MCF 10A (cell line): ENCODE measurements at places on chromosomes 16 and 17. TPM values are rescaled to one million over a fixed set of nuclear protein-coding genes. Genes with fewer than 3 reads are reported as not detected.

GRCh38 chr17:51748749-51749604 is 409.5 kb downstream of the CA10 start:
- peaks cover 15% of the 10 kb centered on the region for H3K4me1 ChIP-seq
- H3K27ac ChIP-seq, result no peak overlapping the region
- no peak overlapping the region for H3K4me3 ChIP-seq
- H3K36me3 ChIP-seq, result no peaks in the 10 kb centered on the region
- no peak for DNase-seq

DNA sequence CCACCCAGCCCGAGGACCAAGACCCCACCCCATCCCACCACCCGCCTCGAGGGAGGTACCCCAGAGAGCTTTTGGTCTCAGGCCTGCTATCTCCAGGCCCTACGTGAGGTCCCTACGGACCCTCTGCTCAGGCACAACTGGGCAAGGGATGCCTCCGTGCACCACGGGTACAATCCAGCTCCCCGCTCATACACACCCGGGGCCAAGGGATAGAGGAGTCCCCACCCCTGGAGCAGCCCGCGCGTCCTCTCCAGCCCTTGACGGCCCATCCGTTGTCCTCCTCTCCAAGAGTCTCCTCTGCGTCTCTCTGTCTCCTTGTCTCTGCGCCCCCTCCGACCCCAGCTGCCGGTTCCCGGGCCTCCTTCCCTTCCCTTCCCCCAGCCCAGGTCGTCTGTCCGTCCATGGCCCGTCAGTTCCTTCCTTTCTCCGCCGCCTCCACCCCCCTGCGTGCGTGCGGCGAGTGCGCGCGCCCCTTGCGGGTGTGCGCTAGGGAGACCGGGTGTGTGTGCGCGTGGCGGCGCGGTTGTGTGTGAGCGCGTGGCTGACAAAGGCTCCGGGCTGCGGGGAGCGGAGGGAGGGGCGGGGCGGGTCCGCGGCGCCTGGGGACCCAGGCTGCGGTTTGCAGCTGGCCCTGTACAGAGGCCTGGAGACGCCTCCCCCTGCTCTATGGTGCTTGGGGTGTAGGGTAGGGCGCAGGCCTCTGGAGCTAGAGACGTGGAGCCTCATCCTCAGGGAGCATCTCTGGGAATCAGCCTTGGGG is 930 bp downstream of the SPNS2 start:
- H3K36me3 ChIP-seq, result peaks cover 5% of the 10 kb centered on the region
- DNase-seq, result no peak
- peaks cover 7% of the 10 kb centered on the region for H3K4me1 ChIP-seq
- no peak overlapping the region for H3K4me3 ChIP-seq

DNA sequence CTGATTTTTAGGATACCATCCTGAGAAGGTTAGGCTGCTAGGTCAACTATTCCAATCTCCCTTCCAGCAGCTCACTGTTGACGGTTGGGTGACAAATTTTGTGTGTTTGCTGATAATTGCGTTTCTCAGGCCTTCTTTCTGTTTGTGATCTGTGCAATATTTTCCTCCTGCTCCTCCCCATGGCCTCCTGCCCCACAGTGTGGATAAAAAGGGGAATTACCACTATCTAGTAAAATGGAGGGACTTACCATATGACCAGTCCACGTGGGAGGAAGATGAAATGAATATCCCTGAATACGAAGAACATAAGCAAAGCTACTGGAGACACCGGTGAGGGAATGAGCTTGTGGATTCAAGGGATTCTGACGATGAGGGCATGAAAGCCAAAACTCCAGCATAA is 9.2 kb downstream of the CHD3 start:
- H3K27me3 ChIP-seq, result no peaks in the 10 kb centered on the region
- no peak overlapping the region for H3K27ac ChIP-seq
- peak; percentile 51 for DNase-seq
- H3K4me3 ChIP-seq, result no peak overlapping the region

GRCh38 chr16:23469814-23470213 is 16.8 kb upstream of the COG7 start:
- peak; percentile 84 for DNase-seq
- peak overlapping the region; percentile 28 for H3K27ac ChIP-seq

- no peak overlapping the region for H3K4me3 ChIP-seq
- no peak overlapping the region for H3K27ac ChIP-seq
- DNase-seq, result no peak
- H3K4me1 ChIP-seq, result no peaks in the 10 kb centered on the region
- peaks cover 55% of the 10 kb centered on the region for H3K36me3 ChIP-seq
Measured at GRCh38 chr17:81263371-81264181, 24.5 kb downstream of the NDUFAF8 start.

DNA sequence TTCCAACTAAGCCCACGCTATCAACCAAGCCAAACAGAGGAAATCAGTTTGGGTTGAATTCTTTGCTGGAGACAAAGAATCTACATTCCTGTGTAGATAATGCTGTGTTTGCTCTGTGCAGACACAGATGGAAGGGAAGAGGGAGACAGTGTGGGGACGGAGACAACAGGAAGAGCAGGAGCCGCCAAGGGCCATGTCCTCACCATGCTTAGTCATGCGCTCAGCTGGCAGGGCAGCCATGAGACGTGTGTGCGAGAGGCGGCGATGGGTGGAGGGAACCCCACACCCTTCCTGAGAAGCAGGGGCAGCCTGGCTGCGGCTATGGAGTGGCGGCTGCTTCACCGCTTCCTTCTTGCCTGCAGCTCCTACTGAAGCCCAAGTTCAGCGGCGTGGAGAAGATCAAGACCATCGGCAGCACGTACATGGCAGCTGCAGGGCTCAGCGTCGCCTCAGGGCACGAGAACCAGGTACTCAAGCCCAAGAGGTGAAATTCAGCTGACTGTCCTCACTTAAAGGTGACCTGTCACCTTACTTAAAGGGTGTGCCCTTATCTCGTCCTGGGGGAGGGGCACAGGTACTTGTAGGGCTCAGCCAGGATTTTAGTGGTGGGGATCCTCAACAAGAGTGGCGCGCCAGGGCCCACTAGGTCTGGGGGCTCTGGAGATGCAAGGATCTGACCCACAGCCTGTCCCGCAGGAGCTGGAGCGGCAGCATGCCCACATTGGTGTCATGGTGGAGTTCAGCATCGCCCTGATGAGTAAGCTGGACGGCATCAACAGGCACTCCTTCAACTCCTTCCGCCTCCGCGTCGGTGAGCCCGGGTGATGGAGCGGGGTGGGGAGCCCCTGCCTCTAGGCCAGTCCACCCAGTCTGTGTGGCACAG is 47.5 kb downstream of the ADCY7 start:
- H3K27me3 ChIP-seq, result no peaks in the 10 kb centered on the region
- peaks cover 7% of the 10 kb centered on the region for H3K4me1 ChIP-seq
- H3K27ac ChIP-seq, result no peak overlapping the region
- no peak for DNase-seq
- no peak overlapping the region for H3K4me3 ChIP-seq

Gene CCL8
- not detected in 2 replicates for total RNA-seq

DNA sequence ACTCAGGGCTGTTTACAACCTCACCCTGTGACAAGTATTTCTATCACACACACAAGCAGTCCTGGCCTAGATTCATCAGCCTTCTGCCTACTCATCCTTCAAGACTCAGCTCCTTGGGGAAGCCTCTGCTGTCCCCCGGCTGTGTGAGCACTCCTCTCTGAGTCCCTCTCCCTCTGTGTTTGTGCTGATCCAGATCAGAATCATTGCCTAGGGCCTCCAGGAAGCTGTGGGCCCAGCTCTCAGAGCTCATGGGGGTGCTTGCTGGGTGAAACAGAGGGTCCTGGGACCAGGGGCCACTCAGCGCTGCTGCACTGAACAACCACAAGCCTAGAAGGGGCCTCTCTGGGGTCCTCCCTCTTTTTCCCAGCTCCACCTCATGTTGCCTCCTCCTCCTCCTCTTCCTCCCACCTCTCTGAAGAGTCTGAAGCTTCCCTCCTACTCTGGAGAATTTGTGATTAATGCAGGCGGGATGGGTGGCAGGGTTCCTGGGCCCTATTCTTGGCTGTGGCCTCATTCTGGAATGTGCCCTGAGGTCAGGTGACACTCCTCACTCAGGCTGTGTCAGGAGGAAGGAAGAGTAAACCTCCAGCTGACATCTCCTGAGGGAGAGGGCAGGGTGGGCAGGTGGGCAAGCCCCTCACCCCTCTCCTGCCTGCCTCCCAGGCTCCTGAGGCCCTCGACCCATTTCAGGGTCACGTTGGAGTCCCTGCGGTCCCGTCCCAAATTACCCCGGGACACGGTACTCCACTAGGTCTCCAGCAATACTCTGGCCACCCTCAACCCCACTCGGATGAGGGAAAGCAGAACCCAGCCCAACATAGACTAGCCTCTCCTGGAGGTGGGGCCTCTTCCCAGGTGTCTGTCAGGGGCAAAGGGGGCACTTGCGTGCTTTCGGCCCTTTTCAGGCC is 10.1 kb downstream of the WFIKKN2 start:
- H3K4me3 ChIP-seq, result no peak overlapping the region
- no peak overlapping the region for H3K27ac ChIP-seq
- peaks cover 14% of the 10 kb centered on the region for H3K4me1 ChIP-seq
- H3K27me3 ChIP-seq, result no peaks in the 10 kb centered on the region

Gene TMC7
- total RNA-seq, result 4.1 and 6.0 TPM in 2 replicates

DNA sequence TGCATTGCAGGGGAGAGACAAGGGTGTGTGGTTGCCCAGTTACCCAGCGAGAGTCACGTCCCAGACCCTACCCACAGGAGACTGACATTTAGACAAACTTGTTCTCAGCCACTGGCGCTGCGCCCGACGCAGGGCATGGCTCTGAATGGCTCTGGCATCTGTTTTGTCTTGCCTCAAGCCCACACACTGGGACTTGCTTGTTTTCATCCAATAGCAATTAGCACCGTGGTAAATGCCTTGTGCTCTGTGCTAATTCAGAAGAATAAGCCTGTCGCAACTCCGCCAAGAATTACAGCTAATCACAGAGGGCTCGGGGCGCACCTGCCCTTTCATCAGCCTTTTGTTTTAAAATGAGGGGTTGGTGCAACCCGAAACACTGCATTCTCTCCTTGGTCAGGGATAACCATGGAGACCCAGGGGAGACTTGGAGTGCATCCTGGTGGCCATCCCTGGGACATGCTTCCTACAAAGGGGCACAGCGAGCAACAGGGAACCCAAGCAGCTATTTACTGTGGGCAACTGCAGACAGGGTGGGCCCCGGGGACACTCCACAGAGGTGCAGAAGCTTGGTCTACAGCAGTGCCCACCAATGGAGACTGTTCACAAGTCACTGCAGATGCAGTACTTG is 220.6 kb upstream of the ZFHX3 start:
- no peaks in the 10 kb centered on the region for H3K4me1 ChIP-seq
- no peak overlapping the region for H3K27ac ChIP-seq
- peaks cover 90% of the 10 kb centered on the region for H3K27me3 ChIP-seq
- H3K36me3 ChIP-seq, result no peaks in the 10 kb centered on the region
- H3K4me3 ChIP-seq, result no peak overlapping the region
- DNase-seq, result peak; percentile 16

Gene KRT39
- not detected in 2 replicates for total RNA-seq

GRCh38 chr17:65537845-65538674 is 23.4 kb downstream of the AXIN2 start:
- H3K27ac ChIP-seq, result no peak overlapping the region
- no peaks in the 10 kb centered on the region for H3K36me3 ChIP-seq
- H3K4me1 ChIP-seq, result no peaks in the 10 kb centered on the region

Gene CSH1
- total RNA-seq, result not detected in 2 replicates

- H3K4me1 ChIP-seq, result peaks cover 49% of the 10 kb centered on the region
- peak; percentile 98 for DNase-seq
- no peaks in the 10 kb centered on the region for H3K27me3 ChIP-seq
- peak overlapping the region; percentile 6 for H3K27ac ChIP-seq
- peak overlapping the region; percentile 60 for H3K4me3 ChIP-seq
- H3K36me3 ChIP-seq, result peaks cover 4% of the 10 kb centered on the region
Measured at GRCh38 chr17:80791758-80792284, 199.8 kb upstream of the CHMP6 start.

DNA sequence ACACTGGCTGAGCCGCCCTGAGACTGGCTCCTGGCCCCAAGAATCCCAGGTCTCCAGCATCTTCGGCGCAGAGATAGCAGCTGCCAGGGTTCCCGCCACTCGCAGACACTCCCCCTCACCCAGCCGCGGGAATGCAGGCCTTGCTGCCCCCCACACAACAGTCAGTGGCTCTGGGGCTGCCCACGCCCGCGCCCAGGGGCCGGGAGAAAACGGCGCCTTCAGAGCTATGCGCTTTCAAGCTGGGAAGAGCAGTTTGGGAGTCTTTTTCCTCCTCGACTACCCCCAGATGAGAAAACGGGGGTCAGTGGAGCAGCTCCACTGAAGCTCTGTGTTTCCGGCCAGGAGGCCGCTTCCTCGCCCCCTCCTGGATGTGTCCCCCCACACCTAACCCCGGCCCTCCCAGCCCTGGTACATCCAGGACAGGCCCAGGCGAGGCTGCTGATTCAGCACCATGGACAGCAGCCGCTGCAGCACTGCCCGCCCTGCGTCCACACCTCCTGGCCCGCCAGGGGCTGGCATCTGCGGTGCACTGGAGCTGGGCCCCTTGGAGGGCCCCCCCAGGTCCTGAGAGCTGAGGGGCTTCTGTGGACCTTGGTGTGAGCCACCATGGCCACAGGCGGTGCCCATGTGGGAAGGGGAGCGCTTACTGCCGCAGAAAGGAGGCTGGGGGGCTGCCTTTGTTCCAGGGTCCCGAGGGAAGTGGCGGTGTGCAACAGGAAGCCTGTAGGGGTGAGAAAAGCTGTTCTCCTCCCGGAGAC is 35.7 kb downstream of the CACNA1H start:
- H3K4me1 ChIP-seq, result no peaks in the 10 kb centered on the region
- no peak overlapping the region for H3K4me3 ChIP-seq

- no peaks in the 10 kb centered on the region for H3K27me3 ChIP-seq
- peaks cover 72% of the 10 kb centered on the region for H3K36me3 ChIP-seq
- DNase-seq, result no peak
Measured at GRCh38 chr17:2292100-2292499, 11.5 kb downstream of the SMG6 start.

Gene BORCS6
- total RNA-seq, result 3.9 and 4.4 TPM in 2 replicates

Gene KRT16
- total RNA-seq, result 74.5 and 109 TPM in 2 replicates

Gene CHD9NB
- total RNA-seq, result 2.4 and 2.9 TPM in 2 replicates

Gene TMEM220
- 0.96 and 1.1 TPM in 2 replicates for total RNA-seq

Gene JPH3
- total RNA-seq, result not detected in 2 replicates

Gene TBC1D3B
- 12.5 and 14.9 TPM in 2 replicates for total RNA-seq

GRCh38 chr17:29906969-29907368 is 23.1 kb downstream of the SSH2 start:
- no peak overlapping the region for H3K4me3 ChIP-seq
- no peaks in the 10 kb centered on the region for H3K27me3 ChIP-seq
- H3K27ac ChIP-seq, result no peak overlapping the region
- H3K4me1 ChIP-seq, result no peaks in the 10 kb centered on the region
- DNase-seq, result no peak

Gene RASD1
- total RNA-seq, result 0.21 TPM in 1 of 2 replicates, not detected in the other

Gene PRKCA
- total RNA-seq, result 20.7 and 22.8 TPM in 2 replicates

- no peak overlapping the region for H3K27ac ChIP-seq
- H3K36me3 ChIP-seq, result peaks cover 36% of the 10 kb centered on the region
- H3K27me3 ChIP-seq, result no peaks in the 10 kb centered on the region
- peaks cover 41% of the 10 kb centered on the region for H3K4me1 ChIP-seq
Measured at GRCh38 chr17:38750044-38750311, 1.8 kb upstream of the PCGF2 start.

Gene POLR2A
- total RNA-seq, result 89.6 and 107 TPM in 2 replicates

DNA sequence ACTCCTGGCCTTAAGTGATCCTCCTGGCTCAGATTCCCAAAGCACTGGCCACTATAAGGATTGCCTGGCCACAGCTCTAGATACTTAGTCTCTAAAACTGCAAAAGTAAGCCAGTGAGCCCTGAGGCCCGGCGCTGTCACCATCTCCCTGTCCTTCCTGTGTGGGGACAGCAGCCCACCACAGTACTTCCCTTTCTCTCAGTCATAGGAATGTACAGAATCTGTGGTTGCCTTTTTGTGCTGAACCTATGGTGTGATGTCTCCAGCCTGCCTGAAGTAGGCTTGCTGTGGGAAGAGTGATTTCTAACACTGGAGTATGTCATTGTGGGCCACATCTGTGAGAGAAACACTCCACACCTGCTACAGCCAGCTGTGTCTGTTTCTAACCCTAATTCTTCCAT is 24.7 kb downstream of the NTAN1 start:
- H3K4me1 ChIP-seq, result peaks cover 5% of the 10 kb centered on the region
- no peak overlapping the region for H3K4me3 ChIP-seq
- peaks cover 91% of the 10 kb centered on the region for H3K36me3 ChIP-seq
- DNase-seq, result no peak
- H3K27me3 ChIP-seq, result no peaks in the 10 kb centered on the region
